Putamen (tissue), 1 donor: ENCODE measurements at places on chromosomes 12 and 14.

DNA sequence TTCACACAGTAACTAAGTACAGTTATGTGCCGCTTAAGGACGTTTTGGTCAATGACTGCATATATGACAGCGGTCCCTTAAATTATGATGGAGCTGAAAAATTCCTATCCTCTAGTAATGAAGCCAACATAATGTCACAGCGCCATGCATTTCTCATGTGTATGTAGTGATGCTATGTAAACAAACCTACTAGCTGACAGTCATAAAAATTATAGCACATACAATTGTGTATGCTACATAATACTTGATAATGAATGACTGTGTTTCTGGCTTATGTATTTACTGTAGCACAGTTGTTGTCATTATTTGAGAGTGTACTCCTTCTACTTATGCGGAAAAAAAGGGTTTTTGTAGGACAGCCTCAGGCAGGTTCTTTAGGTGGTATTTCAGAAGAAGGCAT is 99.7 kb downstream of the DACT1 start:
- no peak for DNase-seq

- no peak for DNase-seq
Measured at GRCh38 chr14:65471038-65471878, 58.7 kb downstream of the FUT8 start.

DNA sequence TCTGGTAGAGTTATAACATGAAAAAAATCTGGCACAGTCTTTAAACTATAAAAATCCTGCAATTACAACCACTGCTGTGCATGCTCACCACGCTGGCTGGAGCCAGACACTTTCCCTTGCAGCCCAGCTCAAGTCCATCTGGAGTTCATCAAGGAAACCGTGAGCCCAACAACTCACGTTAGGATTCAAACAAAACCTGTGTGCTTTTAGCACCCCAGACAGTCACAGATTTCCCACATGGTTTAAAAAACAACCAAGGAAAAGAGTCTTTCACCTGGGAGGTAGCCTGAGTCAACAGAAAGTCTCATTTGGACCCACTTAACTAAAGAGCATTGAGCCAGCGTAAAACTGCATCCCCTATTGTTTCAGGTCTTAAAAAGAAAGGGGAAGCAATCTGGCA is 4.7 kb downstream of the LRIG3 start:
- no peak for DNase-seq

GRCh38 chr12:2195085-2195484 is 142.3 kb downstream of the CACNA1C start:
- no peak for DNase-seq
